ENCODE measurements at places on chromosomes 3 and 15.

DNA sequence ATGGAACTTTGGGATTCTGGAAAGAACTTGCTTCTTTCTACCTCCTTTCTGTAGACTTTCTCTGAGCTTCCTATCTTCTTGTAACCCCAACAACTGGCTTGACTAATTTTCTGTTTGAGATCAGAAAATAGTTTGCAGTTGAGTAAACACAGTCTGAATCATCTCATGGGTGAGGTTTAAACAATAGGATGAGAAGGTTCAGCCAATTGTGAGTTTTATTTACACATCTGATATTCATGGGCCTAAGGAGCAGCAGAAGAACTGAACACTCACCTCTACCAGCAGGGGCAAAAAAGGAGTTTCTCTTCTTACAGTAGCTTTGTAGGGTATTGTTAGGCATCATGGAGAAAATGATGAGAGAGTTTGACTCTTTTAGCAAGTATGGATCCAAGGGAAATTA, 54.2 kb downstream of the DTWD1 start:
- no peak for DNase-seq

DNA sequence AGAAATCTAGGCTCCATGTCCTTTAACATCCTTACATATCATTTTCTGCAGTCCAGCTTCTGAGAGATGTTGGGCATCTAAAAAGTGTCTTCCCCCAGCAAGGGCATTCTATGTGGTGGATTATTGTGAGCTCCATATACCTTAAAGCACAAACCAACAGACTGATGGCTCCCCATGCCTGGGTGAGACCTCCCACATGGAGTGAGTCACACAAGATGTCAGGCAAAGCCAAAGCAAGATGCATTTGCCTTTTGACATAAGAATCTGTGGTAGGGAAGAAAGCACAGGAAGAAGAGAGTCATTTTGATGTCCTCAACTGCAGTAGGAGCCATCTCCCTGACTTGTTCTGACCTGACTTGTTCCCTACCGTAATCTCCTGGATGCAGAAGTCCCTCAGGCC, 238.7 kb upstream of the EIF1B start:
- no peak for DNase-seq

GRCh38 chr15:60966316-60966715, 262.8 kb downstream of the RORA start:
- no peak for DNase-seq

GRCh38 chr3:157669416-157669815, 166.2 kb upstream of the VEPH1 start:
- no peak for DNase-seq

GRCh38 chr3:114686621-114687020, 392.8 kb downstream of the TIGIT start:
- DNase-seq = no peak

- no peak for DNase-seq
Observed at GRCh38 chr3:119536757-119537156, 22.7 kb downstream of the CD80 start.

DNA sequence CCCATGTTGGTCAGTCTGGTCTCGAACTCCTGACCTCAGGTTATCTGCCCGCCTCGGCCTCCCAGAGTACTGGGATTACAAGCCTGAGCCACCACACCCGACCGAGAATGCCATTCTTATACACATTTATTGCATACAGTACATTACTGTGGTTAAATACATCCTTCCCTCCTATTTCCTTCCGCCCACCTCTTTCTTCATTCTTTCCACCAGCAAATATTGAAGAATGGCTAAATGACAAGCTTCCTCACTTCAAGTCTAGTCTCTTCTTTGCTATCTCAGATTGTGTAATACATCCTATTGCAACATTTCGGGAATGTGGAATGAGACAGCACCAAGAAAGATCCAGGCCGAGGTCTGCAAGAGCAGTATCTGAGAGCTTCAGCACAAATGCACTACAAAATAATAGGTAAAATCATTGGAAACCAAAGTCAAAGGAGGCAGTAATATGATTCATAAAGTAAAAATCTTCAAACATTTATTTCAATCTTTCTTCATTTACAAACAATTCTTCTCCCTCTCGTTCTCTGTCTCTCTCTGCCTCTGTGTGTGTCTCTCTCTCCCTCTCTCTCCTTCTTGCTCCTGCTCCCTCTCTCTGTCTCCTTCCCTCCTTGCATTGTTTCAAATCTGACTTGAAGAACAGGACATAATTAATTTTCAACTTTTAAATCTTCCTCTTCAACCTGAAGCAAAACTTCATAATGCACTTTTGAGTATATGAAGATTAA, 94.7 kb upstream of the TGFBR2 start:
- no peak for DNase-seq

DNA sequence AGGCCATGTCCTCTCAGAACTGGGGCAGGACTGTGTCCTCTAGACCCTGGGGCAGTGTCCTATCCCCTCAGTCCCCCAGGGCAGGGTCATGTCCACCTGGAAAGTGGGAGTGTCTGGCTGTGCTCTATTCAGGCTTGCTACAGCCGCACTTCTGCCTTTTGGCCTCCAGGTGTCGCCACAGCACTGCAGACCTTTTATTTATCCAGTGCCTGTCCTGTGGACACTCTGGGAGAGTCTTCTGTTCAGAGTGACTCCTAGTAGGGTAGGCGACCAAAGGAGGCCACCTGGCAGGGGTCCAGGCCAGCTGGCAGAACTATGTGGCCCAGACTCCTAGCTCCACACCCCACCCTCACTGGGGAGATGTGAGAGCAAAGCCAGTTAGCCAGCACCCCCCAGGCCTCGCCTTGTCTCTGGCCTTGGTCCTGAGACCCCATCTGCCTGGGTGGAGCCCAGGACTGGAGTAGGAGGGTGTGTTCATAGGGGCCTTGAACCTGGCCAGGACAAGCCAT, 3.9 kb downstream of the TMIE start:
- peak; percentile 65 for DNase-seq

All from stimulated activated CD4-positive, alpha-beta T cell treated with anti-CD3 and anti-CD28 coated beads, Interleukin-4, amount 100 ng/mL, for 1 hour (primary cell).